Stimulated activated CD4-positive, alpha-beta T cell treated with anti-CD3 and anti-CD28 coated beads, Interleukin-15, amount 100 ng/mL, for 24 hours (primary cell): ENCODE measurements at places on chromosomes 13 and 19.

- no peak for DNase-seq
Observed at GRCh38 chr13:44363631-44364344, 9.8 kb upstream of the SERP2 start.

DNA sequence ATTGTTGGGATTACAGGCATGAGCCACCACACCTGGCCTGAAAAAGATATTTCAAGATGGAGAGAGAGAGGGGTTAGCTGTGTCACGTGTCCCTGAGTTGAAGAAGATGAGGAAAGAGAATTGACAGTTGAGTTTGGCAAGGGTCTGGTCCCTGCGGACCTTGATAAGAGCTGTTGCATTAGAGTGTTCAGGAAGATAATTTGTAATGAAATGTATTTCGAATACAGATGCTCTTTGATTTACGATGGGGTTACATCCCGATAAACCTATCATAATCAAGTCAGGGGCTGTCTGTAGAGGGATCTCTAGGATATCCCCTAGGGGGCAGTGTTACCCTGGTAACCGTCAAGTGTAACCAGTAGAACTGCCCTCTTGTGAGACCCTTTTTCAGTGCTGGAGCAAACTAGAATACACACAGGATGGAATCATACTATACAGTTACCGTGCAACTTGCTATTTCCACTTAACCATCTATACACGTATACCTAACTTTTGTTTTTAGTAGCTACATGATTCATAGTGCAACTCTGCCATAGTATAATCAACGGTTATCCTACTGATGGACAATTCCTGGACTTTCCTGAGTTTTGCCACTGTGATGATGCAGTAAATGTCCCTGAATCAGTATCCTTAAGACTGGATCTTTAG lies 1.5 kb upstream of the ELOF1 start:
- peak; percentile 70 for DNase-seq

DNA sequence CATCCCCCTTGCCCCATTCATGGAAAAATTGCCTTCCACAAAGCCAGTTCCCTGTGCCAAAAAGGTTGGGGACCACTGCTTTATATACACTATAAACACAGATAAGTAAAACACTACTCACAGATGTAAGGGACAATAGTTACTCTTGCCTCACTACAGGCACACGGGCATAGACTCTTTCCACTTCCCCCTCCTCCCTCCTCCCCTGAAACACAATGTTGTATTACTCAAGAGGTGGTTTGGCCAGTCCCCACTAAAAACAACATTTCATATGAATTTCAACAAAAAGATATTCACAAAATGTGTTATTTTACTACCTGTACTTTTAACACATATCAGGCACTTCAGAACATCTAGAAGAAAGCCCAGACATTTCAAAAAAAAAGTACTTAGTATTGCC lies 45.1 kb downstream of the EPSTI1 start:
- no peak for DNase-seq

DNA sequence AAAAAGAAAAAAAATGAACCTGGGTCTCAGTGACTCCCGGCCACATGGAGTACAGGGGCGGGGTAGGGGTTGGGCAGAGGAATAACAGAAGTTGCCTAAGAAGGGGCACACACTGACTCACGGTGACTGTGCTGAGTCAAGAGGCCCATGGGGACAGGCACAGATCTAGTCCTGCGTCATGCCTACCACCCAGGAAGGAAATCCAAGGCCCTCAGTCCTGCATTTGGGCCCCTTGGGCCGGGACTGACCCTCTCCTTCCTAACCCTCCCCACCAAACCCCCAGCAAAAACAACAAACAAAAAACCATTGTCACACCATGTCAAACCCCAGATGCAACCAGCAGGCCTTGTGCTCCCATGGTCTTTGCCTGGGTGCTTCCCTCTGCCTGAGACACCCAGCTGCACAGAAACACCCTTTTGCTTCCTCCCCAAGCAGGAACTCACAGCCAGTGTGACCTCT lies 9.6 kb upstream of the NOTCH3 start:
- DNase-seq: no peak

DNA sequence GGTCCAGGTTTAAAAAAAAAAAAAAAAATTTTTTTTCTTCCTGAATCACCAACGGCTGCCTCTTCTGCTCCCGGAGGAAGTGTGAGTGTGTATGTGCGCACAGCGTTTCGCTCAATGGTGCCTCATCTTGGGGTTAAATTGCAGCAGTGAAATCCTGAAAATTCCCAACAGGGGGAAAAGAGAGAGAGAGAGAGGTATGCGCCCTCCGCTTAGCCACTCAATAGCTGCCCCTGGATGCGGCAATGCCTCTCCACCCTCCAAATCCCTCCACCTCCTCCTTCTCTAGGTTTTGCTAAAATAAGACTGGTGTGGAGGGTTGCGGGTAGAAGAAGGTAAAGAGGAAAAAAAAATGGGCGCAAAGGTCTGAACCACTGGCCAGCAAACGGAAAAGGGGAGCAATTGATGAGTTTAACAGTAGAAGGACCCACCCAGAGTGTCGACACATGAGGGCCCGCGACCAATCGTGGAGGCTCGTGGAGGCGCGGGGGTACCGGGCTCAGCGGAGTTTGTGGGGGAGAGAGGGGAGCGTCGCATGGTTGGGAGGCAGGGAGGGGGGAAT lies 853 bp upstream of the CACNA1A start:
- DNase-seq: no peak

GRCh38 chr13:52765611-52766390 lies 26.2 kb upstream of the CNMD start:
- no peak for DNase-seq

DNA sequence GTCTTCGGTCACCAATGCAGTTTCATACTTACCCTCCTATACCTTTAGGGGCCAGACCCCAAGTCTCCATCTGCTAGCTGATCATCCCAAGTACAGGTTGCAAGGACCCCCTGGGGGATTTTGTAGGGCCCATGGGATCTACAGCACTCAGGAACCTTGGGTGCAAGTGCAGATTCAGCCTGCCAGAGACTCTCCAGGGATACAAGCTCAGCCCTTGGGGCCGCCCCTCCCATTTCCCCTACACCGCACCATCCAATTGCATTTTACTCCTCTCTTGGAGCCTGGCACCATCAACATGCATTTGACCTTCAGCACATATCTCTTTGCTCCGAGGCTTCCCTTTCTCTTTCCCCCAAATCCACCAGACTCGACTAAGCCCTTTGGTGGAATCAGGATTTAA lies 154.7 kb upstream of the ZNF536 start:
- DNase-seq: no peak

GRCh38 chr19:47032171-47032811 lies 12.7 kb downstream of the NPAS1 start:
- peak; percentile 69 for DNase-seq

DNA sequence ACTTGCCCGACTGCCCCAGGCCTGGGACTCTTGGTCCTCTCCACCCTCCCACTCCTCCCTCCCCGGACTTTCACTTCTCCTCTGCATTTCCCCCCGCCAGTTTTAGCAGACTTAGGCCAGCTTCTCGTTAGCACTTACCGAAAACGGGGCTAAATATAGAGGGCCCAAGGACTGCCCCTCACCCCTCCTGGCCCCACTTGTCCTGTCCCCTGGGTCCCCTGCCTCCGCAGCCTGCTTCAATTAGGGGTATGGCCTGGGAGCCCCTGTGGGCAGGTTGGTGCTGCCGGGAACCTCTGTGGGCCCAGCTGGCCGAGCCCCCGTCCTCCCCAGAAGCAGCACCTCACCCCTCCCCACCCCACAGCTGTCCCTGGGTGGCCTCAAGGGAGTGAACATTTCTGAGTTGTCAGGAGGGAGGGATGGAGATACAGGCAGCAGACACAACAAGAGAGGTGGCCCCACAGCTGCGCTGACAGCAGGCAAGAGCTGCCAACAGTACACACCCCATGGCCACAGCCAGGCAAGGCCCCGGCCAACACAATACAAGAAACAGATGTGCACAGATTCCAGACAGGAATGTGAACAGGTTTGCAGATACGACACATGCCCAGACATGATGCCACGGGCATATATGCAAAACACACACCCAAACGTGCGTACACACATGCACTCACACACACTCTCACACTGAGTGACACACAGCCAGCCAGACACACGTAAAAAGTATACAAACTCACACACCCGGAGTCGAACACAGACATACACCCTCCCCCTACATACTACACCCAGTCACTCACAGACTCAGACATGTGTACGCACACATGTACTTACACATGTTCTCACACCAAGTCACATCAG lies 2.6 kb downstream of the POU2F2 start:
- no peak for DNase-seq

- DNase-seq: no peak
Observed at GRCh38 chr19:30135797-30136196, 193.8 kb downstream of the URI1 start.

- DNase-seq: no peak
Observed at GRCh38 chr19:50510121-50510670, 795 bp downstream of the JOSD2 start.

DNA sequence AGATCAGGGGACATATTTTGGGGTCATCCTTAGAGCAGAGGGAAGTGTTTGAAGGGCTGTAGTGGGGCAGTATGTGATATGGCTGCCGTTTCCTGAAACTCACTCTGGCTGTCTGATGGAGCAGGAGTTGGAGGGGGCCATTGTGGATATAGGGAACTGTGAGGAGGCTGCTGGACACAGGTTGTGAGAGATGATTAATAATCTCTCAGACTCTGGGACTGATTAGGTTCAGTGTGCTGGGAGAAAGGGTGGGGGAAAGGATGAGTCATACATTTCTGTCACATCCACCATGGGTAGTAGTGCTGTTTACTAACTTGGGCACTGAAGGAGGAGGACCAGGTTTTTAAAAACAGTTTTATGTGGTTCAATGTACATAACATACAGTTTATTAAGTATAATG lies 4.8 kb downstream of the B3GLCT start:
- no peak for DNase-seq

DNA sequence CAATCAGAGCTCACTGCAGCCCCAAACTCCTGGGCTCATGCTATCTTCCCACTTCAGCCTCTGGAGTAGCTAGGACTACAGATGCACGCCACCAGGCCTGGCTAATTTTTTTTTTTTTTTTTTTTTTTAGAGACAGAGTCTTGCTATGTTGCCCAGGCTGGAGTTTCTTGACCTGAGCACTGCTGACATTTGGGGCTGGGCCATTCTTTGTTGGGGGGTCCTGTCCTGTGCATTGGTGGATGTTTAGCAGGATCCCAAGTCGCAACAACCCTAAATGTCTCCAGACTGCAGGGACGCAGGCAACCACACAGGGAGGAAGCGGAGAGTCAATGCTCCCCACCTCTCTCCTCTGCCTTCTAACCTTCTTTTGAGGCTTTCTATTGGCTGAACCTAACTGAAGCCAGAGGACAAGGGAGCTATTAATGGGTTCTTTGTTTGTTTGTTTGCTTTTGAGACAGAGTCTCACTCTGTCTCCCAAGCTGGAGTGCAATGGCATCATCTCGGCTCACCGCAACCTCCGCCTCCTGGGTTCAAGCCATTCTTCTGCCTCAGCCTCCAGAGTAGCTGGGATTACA lies 58.3 kb upstream of the ADGRE5 start:
- DNase-seq: no peak

- DNase-seq: no peak
Observed at GRCh38 chr19:2359992-2360685, at the start of gene TMPRSS9. Gene TMPRSS9, plus strand, starts transcription at chr19:2360265. Its CDS starts 29,521 bp downstream, at chr19:2389786.

GRCh38 chr13:76067850-76068249 lies 431.7 kb downstream of the LMO7 start:
- no peak for DNase-seq

- no peak for DNase-seq
Observed at GRCh38 chr13:80361298-80361697, 20.4 kb upstream of the SPRY2 start.

DNA sequence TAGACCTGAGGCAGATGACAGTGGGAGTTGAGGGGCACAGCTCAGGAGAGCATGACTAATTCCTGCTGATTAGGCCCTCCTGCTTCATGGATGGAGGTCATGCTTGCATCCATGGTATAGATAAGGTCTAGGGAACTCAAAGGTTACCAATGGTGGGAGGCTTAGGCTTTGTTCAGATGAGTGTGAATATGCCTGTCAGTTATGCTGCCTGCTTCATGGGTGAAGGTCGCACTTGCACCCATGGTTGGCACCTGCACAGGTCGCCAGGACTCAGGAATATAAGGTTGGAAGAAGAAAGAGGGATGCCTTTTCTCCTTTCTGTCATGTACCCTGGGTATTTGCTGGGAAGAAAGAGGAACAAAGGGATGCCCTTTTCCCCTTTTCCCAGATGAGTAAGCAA lies 53.4 kb upstream of the GJB6 start:
- DNase-seq: no peak

- DNase-seq: no peak
Observed at GRCh38 chr13:95571941-95572340, 19.4 kb downstream of the CLDN10 start.

GRCh38 chr13:90430127-90430526 lies 917.4 kb upstream of the MIR17HG start:
- DNase-seq: no peak

DNA sequence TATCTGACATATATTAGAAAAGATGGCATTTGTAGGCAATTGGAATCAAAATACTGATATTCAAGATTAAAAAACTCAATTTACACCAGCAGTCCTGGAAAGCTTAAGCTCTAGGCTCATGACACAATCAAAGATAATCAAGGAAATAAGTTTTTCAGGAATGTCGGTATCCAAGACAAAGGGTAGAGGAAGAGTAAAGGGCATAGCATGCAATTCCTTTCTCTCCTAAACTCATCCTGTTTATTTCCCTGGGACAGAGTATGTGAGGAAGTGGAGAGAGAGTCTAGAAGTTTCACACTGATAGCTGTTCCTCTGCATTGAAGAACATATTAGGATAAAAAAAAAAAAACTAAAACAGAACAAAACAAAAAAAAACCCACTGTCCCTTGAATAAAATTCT lies 2452.1 kb downstream of the PCDH9 start:
- no peak for DNase-seq

- no peak for DNase-seq
Observed at GRCh38 chr13:81184556-81185265, 843.8 kb upstream of the SPRY2 start.

DNA sequence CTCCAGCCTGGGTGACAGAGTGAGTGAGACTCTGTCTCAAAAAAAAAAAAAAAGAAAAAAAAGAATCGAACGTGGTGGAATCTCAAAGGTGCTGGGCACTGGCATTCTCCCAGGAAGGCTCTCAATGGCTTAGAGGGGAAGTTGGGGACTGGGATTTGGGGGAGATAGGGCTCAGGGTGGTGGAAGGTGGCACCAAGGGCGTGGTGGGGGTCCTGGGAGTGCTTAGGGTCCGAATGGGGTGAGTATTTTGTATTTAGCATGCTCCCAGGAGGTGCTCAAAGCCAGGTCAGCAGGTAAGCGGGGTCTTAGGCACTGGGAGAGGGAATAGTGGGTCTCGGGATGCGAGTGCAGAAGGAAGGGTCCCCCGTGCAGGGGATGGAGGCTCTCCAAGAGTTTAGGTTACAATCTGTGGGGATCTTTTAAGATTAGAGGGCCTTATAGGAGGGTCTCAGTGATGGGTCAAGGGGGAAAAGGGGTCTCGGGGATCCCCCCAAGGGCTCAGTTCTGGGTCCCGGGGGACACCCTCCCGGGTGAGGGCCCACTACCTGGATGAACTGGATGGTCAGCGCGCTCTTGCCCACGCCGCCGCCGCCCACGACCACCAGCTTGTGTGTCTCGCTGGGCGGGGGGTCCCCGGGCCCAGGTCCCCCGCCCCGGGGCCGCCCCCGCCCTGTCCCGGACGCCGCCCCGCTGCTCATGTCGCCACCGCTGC lies 386 bp downstream of the RRAS start:
- no peak for DNase-seq
